Astrocyte (in vitro differentiated cells and primary cell): ENCODE measurements at places on chromosomes 1 and 21.

GRCh38 chr1:34754964-34755637 is at the start of gene GJB5:
Gene GJB5 (plus strand): TSS chr1:34755047. CDS start chr1:34757331, 2,284 bp downstream.
- no peak for DNase-seq

DNA sequence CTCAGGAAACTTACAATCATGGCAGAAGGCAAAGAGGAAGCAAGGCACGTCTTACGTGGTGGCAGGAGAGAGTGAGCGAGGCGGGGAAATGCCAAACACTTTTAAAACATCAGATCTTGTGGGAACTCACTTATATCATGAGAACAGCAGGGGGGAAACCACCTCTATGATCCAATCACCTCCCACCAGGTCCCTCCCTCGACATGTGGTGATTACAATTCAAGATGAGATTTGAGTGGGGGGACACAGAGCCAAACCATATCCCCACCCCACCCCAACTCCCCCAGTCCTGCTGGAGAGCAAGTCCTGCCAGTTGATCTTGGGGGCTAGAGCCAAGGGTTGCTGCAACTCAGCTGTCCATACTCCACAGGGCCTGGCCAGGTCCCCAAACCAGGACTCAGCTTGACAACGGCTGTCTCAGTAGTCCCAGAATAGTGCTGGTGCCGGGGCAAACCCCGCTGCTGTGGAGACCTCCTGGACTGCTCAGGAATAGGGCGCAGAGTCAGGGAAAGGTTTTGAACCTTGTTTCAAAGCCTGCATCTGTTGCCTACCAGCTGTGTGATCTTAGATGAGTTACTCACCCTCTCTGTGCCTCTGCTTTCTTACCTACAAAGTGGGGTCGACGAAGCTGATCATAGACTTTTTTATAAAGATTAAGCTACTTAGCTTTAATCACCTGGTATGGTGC is 79.5 kb downstream of the STUM start:
- DNase-seq, result no peak

DNA sequence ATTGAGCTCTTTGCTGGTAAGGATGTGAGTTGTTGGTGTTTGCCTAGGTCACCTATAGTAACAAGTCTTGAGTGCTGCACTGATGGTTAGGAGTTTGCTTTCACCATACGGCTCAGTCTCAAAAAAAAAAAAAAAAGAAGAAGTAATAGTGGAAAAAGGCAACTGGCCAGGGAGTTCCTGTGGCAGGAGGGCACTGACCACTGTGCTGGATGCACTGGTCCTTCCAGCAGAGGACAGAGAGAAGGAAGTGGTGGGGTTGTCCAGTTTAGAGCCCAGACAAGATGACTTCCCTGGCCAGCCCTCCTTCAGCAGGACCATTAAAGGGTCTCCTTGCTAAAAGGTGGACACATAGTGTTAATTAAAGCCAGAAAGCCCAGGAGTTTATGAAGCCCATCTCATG is 11.9 kb upstream of the PTCH2 start:
- DNase-seq, result no peak

- no peak for DNase-seq
Measured at GRCh38 chr1:168005529-168005928, 68.7 kb upstream of the MPC2 start.

GRCh38 chr1:3658231-3658615 is 5.9 kb downstream of the TP73 start:
- no peak for DNase-seq

GRCh38 chr1:244800821-244801220 is 34.6 kb upstream of the COX20 start:
- DNase-seq, result no peak

DNA sequence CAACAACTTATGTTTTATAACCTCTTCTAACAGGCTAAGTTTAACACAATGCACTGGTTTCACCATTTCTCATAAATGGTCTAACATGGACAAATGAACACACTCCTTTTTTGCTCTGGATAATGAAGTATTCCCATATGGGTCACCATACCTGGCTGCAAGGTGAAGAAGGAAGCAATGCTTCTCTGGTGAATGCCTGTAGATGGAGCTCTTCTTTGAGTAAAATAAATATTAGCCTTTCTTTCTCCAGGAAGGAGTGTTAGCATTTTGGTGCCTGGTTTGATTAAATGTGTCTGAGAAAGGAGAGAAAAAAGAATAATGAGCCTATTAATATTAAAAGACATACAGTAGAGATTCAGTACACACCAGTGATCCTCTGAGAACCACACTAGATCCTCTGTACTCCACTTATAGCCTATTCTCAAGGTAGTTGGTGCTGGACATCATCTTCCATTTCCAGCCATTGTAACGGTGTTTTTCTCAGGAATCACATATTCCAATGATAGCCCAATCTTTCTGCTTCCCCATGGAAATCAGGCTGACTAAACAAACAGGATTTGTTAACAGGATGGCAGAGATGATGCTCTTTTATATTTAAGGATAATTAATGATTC is 17.6 kb downstream of the MTFR1L start:
- no peak for DNase-seq

DNA sequence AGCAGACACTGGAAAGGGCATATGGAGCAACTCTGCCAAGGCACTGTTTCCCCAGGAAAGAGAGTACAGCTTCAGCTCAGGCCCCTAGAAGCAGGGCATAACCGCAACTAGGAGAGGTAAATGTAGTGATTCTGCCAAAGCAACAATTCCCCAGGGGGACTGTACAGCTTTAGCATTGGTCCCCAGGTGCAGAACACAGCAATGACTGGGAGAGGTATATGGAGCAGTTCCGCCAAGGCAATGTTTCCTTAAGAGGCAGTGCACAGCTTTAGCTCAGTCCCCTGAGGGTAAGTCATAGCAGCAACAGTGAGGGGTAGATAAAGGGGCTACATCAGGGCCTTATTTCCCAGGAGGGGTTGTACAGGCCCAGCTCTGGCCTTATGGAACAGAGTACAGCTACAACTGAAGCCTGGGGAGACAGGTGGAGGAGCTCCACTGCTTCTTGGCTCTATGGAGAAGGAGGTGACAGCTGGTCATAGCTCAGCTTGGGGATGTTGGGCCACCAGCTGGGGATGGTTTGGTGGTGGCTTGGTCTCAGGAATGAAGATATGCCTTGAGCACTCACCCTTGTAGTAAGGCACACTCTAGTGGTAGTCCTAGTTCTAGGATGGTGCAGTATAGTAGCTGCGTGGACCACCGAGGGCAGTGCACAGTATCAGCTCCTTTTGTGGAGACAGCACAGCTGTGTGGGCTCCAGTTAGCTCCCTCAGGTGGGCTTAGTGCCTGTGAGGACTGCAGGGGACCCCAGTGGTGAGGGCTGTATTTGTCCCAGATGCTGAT is 582.7 kb downstream of the PTPRC start:
- no peak for DNase-seq

GRCh38 chr21:36422279-36423098 is 37.3 kb downstream of the CHAF1B start:
- peak; percentile 42 for DNase-seq

GRCh38 chr1:27527223-27527889 is 37.4 kb upstream of the WASF2 start:
- DNase-seq, result no peak

GRCh38 chr1:66331658-66332547 is 202.1 kb upstream of the SGIP1 start:
- DNase-seq, result peak; percentile 78

- DNase-seq, result no peak
Measured at GRCh38 chr1:60458111-60458510, 384.5 kb upstream of the C1orf87 start.

- DNase-seq, result no peak
Measured at GRCh38 chr1:177451191-177451590, 280.4 kb downstream of the BRINP2 start.

- no peak for DNase-seq
Measured at GRCh38 chr1:43270421-43271095, 775 bp downstream of the TMEM125 start.

- DNase-seq, result no peak
Measured at GRCh38 chr1:204495777-204496176, 1.2 kb upstream of the PIK3C2B start.

- DNase-seq, result no peak
Measured at GRCh38 chr1:81254560-81254959, 546.2 kb upstream of the ADGRL2 start.

GRCh38 chr21:45309069-45309986 is 21.6 kb upstream of the POFUT2 start:
- DNase-seq, result no peak

DNA sequence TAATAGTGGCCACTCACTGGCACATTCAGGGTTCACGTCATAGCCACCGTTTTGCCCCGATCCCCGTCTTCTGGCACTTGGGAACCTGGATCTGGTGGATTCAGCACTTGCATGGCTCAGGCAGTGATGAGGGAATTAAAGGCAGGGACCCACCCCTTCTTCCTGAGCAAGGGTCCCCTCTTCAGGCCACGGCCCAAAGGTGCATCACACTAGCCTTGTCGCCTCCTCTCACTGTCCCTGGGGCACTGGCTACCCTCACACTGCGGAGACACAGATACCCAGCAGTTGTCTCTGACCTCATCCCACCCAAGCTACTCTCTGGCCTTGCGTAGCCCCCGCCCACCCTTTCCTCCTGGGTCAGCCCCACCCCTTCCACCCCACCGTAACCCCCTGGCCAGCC is 19.9 kb upstream of the LDLRAP1 start:
- no peak for DNase-seq

GRCh38 chr1:55300975-55301374 is 85.8 kb upstream of the USP24 start:
- no peak for DNase-seq

GRCh38 chr1:47478090-47478489 is 40.2 kb downstream of the FOXD2 start:
- DNase-seq, result no peak

GRCh38 chr1:231165371-231165770 is 3.5 kb downstream of the TRIM67 start:
- no peak for DNase-seq

DNA sequence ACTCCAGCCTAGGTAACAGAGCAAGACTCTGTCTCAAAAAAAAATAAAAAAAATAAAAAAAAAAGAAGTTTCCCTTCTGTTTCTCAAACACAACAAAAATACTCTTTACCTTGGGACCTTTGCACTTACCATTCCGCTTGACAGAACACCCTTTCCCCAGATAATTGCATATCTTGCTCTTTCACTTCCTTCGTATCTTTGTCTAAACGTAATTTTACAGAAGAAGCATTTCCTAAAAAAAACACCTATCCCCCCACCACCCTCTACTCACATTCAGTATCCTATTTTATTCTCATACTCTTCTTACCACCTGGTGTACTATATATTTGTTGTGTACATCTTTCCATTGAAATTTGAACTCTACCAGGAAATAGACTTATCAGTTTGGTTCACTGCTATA is 32.7 kb downstream of the ASH1L start:
- DNase-seq, result no peak

DNA sequence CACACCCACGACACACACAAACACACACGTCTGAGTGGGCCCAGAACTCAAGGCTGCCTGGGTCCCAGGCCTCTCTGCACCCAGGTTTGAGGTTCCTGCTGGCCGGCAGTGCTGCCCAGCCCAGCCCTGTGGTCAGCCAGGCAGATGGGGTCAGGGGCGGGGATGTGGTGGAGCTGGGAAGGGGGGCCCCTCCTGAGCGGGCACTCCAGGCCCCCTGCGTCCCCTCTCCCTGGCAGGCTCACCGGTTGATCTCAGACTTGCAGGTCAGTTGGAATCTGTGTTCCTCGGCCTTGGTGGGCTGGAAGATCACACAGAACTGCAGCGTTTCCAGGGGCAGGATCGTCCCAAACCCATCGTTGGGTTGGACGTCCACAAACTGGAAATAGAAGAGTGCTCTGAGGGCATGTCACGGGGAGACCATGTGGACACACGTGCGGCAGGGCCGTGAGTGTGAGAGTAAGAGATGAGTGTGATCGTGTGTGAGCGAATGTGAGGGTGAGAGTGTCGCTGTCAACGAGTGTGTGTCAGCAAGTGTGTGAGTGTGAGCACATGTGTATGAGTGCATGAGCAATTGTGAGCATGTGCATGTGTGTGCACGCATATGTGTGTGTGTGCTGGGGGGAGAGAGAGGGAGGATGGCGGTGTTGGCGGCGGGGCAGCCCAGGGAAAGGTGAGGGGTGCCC is 19.7 kb upstream of the TMEM52 start:
- DNase-seq, result no peak

- no peak for DNase-seq
Measured at GRCh38 chr1:15304708-15305467, 57.9 kb downstream of the FHAD1 start.

GRCh38 chr1:207032528-207033017 is at the start of gene C1orf116:
Gene C1orf116 (minus strand): TSS chr1:207032756. CDS start chr1:207027598, 5,158 bp downstream.
- no peak for DNase-seq

- DNase-seq, result no peak
Measured at GRCh38 chr21:38859852-38860251, 54.1 kb downstream of the ETS2 start.

- DNase-seq, result no peak
Measured at GRCh38 chr1:175599212-175599705, 144.1 kb downstream of the TNR start.

DNA sequence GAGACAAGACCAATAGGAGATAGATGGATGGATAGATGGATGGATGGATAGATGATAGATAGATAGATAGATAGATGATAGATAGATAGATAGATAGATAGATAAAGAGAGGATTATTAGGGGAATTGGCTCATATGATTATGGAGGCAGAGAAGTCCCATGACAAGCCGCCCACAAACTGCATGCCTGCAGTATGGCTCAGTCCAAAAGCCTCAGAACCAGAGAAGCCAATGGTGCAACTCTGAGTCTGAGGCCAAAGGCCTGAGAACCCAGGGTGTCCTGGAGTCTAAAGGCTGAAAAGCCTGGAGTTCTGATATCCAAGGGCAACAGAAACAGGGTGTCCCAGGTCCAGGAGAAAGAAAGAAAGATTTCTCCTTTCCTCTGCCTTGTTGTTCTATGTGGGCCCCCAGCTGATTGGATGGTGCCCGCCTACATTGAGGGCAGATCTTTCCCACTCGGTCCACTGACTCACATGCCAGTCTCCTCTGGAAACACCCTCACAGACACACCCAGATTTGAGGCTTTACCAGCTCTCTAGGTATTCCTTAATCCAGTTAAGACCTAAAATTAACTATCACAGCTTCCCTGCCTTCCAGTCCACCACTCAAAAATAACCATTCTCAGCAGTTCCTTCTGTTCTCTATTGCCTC is 39.6 kb upstream of the IRF2BP2 start:
- DNase-seq, result no peak

GRCh38 chr1:23661887-23662286 is 29.7 kb upstream of the RPL11 start:
- DNase-seq, result no peak

DNA sequence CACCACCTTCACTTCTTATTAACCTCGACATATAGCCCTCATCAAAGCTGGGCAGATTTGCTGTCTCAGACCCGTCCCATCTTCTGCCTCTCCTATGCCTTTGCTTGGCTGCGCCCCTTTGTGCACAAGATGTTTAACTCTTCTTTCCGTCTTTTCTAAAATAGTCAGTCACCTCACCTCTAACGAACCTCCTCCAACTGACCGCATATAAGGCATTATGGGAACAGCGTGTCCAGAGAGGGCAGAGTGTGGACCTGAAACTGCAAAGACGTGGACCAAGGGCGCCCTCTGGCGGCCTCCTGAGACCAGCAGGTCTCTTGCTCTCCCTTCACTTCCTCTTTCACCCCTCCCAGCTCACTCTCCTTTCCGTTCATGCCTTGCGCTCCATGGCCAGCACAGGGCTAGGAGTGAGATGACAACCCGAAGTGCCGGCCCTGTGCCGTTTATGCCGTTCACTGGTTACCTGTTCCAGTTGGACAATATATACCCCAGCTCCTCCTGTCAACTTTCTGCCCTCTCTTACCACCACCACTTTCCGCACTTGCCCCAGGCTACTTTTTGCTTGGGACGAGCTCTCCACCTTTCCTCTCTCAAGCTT is 2.5 kb upstream of the METTL25B start:
- peak; percentile 64 for DNase-seq

- peak; percentile 81 for DNase-seq
Measured at GRCh38 chr1:67013573-67013972, 40.4 kb downstream of the SLC35D1 start.
